Activated CD4-positive, alpha-beta memory T cell treated with anti-CD3 and anti-CD28 coated beads for 36 hours (primary cell): ENCODE measurements at places on chromosomes 13 and 19.

DNA sequence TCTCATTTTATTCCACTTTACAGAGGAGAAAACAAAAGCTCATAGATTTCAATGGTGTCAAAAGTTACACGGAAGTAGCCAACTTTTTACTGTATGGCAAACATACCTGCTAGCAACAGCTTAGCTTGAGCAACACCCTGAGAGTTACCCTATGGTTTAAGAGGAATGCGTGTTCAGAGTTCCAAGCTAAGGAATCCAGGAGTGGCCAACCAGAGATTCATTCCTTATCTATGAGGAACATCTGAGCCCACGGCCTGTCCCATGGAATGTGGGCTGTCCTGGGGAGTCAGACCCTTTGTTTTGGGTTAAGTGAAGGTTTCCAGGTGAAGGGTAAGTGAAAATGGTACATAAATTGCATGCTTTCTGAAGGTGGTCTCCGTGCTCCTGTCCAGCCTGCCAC, 67.5 kb downstream of the STARD13 start:
- no peak for DNase-seq

DNA sequence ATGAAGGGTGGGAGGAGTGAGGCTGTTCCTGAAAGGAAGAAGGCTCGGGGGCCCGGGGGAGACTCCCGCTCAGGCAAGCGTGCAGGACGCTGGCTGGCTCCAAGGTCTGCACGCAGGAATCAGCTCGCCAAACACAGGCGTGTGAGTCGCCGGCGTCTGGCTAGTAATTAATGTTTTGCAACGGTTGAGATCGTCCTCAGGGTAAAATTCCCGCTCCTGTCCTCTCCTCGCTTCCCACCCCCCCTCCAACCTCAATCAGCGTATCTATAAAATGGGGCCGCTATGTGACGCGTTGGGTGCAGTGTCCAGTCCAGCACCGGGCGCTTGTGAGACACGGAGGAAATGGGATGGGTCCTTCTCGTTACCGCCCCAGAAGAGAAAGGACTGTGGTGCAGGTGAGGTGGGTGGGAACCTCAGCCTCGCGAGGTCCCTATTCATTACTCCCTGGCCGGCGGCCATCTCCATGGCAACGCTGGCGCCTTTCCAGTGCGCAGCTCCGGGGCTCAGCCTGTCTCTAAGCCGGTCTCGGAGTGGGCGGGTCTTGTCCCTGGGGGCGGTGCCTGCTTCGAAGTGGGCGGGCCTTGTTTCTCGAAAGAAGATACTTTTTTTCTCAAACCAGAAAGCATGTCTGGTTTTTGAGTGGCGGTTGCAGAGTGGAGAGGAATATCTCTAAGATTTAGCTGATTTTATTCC, 6.5 kb upstream of the ZNF579 start:
- peak; percentile 96 for DNase-seq

DNA sequence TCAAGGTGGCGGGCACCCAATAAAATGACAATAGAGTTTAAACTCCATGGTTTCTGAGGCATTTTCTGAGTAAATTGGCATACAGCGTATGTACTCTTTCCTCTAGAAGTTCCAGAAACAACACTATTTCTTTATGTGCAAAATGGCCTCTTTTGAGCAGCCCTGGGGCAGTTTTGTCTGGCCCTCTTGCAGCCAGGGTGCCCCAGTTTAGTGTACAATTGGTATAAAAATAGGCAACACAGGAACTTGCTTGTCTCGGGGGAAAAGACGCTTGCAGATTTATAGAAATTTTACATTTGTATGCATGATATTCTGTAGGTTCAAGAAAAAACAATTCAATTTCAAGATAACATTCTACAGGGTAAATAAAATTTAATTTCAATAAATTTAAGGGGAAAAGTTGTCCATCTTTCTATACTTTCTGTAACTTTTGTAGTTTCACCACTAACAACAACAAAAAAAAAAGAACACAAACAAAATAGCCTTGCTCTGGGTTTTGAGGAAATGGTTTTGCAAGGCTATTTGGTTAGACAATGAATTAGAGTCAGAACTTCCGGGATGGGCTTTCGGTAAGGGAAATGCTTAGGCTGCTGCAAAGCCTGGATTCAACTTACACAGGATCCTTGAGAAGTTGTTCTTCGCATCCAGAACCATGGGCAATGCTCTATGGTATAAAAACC, 45.3 kb downstream of the LRCH1 start:
- DNase-seq = no peak

- DNase-seq = no peak
These were observed 1.2 kb upstream of the MYDGF start for GRCh38 chr19:4671185-4671851.
